ENCODE measurements at places on chromosomes 5 and 9.

GRCh38 chr9:137879052-137879451, 1.5 kb downstream of the CACNA1B start:
- no peak for DNase-seq

DNA sequence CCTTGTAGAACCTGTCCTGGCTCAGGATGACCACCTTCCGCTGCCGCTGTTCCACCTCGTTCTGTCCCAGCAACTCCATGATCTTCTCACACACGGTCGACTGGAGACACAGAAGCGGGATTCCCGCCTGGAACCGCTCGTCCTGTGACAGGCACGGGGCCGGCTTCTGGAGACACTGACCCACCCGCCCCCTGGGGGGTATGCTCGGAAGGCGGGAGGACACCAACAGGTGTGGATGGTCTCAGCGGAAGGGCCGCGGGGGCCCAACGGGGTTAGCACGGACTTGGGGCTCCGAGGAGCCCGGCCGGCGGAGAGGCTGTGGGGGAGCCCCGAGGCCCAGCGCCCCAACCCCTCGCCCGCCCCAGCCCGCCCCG, 530 bp downstream of the UCK1 start:
- DNase-seq, result peak; percentile 16

GRCh38 chr5:128436749-128437188, 101.3 kb downstream of the FBN2 start:
- DNase-seq, result no peak

DNA sequence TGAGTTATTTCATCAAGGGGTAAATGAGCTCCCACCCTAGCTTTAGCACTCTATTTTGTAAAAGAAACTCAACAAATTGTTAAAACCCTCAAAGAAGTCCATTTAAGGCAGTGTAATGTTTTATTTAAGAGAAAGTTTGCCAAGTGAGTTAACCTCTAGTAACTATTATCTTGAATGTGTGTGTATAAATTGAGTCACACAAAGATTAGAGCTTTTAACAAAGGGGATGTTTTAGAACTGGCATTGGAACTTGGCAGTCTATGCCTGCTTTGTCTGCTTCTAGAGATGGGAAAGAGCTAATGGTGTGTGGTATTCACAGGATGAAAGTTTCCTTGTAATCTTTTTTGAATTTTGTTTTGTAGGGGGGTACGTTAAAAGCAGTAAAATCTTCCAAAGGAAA, 33.2 kb downstream of the KDM3B start:
- no peak for DNase-seq

DNA sequence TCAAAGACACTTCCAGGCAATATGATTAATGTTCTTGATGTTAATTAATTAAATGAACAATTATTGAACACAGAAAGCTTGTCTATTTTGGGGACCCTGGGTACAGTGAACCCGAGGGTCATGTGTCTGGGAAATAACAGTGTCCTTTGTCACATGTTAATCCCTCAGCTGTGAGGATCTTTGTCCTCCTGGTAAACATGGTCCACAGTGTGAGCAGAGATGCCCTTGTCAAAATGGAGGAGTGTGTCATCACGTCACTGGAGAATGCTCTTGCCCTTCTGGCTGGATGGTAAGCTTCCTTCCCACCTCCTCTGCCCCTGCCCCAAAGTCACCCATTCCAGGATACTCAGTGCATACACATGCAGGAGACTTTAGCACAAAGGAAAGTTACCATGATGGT, 107.9 kb downstream of the MEGF10 start:
- no peak for DNase-seq

DNA sequence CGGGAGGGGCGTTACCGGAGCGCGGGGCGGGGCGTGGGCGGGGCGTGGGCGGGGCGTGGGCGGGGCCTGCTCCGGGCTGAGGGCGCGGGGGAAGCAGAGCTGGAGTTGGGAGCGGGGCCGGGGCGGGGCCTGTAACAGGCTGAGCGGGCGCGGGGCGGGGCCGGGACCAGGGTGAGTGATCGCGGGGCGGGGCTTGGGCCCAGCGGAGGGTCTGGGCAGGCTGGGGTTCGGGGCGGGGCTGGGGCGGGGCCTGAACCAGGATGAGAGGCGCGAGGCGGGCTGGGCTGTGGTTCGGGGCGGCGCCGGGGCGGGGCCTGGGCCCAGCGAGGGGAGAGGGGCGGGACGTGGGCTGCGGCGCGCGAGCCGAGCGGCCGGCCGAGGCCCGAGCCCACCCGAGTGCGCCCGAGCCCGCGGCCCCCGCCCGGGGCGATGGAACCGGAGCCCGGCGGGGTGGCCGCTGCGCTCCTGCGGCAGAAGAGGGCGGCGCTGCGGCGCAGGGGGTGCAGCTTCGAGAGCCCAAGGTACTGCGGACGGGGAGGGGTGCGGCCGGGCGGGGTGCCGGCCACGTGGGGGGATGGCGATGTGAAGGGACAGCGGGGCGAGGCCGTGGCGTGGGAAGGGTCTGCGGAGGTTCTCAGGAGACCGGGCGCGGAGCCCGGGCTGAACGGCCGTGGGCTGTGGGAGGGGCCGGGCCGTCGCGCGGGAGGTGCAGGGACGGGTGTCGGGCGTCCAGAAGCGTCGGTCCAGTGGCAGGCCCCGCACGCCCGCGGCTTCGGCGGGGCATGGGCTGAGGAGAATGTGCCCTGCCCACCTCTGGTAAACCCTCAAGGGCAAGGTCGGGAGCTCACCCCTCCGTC, 39.5 kb upstream of the GARNL3 start:
- peak; percentile 95 for DNase-seq

- no peak for DNase-seq
Measured at GRCh38 chr9:111271481-111272080, 58.4 kb downstream of the OR2K2 start.

GRCh38 chr9:105333076-105333475, 88.6 kb downstream of the SLC44A1 start:
- DNase-seq, result no peak

DNA sequence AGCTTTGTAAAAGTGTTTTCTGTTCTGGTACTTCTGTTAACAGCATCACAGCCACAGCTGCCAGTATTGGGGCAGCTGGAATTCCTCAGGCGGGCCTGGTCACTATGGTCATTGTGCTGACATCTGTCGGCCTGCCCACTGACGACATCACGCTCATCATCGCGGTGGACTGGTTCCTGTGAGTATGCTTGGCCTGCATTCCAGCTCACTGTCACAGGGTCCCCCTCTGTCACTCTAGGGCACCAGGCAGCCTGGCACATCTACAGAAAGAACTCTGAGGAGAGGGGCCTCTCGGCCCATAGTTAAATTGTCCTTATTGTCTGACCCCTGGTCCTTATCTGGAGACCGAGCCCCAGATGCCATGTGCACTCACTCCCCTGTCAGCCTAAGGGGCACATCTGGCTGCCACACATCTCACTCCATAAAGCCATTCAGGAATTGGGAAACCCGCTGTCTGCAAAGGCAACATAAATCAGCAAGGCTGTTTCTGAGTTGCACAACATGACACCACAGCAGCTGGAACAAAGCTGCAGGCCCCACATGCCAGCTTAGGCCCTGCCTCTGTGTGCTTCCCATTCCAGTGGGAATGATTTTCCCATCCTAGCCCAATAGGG, 77.5 kb downstream of the SLC1A3 start:
- no peak for DNase-seq

GRCh38 chr9:92736563-92737215, 27.9 kb downstream of the BICD2 start:
- no peak for DNase-seq

- no peak for DNase-seq
Measured at GRCh38 chr5:103178167-103178566, 58.1 kb downstream of the PPIP5K2 start.

- DNase-seq, result no peak
Measured at GRCh38 chr5:127260686-127261085, 29.9 kb upstream of the MEGF10 start.

GRCh38 chr5:33659526-33660169, 218.9 kb downstream of the TARS1 start:
- DNase-seq, result no peak

DNA sequence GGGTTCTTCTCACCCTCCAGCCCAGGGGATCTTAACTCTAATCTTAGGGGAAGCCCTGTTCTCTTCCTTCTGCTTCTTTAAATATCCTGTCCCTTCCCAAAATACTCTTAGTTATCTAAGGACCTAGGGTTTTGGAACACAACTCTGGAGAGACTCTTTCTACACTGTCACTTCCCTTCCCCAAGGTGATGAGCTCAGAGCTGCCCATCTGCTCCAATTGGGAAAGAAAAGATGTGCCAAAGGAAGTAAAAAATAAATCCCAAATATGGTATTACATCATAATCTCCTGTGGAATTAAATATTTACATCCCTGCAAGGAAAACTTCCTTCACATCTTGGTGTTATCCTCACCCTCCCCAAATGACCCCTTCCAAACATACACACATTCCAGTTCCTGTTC, 291.2 kb downstream of the EPB41L4A start:
- no peak for DNase-seq

GRCh38 chr5:174764309-174764708, 39.9 kb downstream of the MSX2 start:
- no peak for DNase-seq

- no peak for DNase-seq
Measured at GRCh38 chr9:100322954-100323536, 29.7 kb downstream of the TEX10 start.

- no peak for DNase-seq
Measured at GRCh38 chr9:95754533-95755420, 120.7 kb upstream of the ERCC6L2 start.

DNA sequence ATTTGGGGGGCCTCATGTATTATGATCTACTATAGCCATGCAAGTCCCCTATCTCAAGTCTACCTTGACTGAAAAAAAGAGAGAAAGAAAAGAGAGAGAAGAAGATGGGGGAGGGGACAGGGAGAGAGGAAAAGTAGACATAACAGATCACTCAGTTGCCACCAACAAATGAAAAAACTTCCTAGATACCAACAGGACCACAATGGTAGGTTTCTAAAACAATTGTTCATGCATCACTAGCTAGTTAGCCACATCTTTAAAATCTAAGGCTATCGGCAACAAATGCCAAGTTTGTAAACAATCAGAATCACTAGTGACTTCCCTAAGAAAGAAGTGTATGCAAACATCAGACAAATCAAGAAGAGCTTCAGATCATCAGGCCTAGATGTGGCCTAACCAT, 328.2 kb downstream of the BNC2 start:
- DNase-seq, result no peak

DNA sequence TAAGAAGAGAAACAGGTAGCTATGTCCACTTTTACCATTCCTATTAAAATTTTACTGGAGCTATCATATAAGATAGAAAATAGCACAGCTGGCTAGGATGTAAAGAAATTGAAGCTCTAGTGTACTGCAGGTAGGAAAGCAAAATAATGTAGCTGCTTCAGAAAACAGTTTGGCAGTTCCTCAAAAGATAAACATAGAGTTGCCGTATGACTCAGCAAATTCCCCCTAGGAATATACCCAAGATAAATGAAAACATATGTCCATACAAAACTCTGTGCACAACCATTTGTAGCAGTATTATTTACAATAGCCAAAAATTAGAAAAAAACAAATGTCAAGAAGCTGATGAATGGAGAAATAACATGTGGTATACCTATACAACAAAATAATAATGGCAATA, 64.6 kb upstream of the SHISAL2B start:
- no peak for DNase-seq

DNA sequence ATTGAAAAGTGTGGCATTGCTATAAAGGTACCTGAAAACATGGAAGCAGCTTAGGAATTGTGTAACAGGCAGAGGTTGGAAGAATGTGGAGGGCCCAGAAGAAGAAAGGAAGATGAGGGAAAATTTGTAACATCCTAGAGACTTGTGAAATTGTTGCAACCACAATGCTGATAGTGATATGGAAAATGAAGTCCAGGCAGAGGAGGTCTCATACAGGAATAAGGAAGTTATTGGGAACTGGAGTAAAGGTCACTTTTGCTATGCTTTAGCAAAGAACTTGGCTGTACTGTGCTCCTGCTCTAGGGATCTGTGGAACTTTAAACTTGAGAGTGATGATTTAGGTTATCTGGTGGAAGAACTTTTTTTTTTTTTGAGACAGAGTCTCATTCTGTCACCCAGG, 43.5 kb downstream of the PTPDC1 start:
- DNase-seq, result no peak

DNA sequence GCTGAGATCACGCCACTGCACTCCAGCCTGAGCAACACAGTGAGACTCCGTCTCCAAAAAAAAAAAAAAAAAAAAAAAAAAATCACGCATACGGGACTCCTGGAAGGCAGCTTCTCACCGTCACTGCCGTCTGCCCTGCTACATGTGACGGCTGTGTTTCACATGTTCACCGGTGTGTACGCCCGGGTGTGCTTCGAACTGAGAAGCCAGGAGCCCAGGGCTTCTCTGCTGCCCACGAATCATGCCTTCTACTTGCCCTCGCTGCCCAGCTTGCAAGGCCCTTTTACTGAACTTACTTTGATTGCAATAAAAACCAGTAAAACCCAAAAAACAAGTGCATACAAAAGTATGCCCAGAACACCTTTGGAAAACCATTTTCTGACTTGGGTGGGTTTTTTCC, 5.8 kb upstream of the NKD2 start:
- DNase-seq, result no peak

DNA sequence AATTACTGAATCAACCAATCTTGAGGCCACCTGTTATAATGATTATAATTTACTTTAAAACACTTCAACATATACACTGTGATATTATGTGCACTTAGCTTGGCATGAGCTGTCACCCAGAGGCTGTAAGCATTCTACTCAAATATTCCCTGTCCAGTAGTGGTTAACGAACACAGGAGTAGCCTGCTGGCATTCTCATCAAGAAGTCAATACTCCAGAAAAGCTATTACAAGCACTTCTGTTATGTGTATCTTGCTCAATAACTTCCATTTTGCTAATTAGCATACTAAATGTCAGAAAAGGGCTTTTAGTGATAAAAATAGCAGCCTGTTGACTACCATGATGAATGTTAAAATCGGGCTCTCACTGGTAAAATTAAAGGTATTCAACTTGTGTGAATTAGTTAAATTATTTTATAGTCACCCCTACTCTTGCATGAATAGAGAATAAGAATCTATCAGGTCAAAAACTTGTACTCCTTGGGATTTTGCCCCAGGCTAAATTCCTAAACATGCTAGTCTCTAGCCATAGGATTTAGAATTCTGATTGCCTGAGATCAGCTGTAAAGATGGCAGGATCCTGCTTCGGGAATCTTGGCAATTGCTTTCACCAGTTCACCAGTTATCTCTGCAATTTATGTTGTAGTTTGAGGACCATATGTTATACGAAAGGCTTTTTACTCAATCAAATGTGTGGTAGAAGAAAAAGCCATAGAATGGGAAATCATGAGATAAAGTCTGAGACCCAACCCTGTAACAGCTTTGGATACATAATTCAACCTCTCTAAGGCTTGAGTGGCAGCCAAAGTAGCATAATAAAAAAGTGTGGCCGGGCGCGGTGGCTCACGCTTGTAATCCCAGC, 43.4 kb upstream of the PAM start:
- DNase-seq, result no peak

GRCh38 chr5:88674356-88675167, 208.4 kb downstream of the MEF2C start:
- DNase-seq, result no peak
